ENCODE measurements at places on chromosomes 2 and 18.
A peak's percentile ranks its signal among the peaks of the same experiment; 100 is the strongest.

DNA sequence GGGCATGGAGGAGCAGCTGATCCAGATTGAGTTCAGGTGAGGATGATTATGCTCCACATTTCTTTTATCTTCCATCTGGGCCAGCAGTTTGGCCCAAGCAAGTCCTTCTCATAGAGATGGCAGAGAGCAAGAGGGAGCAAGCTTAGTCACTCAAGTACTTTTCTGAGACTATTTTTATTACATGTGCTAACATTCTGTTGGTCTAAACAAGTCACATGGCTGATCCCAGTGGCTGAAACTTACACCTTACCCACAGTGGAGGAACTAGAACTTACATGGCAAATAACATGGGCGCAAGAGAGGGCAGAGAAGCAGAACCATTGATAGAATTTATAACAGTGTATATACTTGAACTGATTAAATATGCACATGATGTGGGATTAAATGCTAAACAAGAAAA, 105.7 kb downstream of the KYNU start:
- DNase-seq: no peak

- DNase-seq: no peak
These were observed 39.3 kb upstream of the TMEM17 start for GRCh38 chr2:62545261-62545660.

- DNase-seq: peak; percentile 88
These were observed 141.7 kb downstream of the ZFP36L2 start for GRCh38 chr2:43084699-43085091.

DNA sequence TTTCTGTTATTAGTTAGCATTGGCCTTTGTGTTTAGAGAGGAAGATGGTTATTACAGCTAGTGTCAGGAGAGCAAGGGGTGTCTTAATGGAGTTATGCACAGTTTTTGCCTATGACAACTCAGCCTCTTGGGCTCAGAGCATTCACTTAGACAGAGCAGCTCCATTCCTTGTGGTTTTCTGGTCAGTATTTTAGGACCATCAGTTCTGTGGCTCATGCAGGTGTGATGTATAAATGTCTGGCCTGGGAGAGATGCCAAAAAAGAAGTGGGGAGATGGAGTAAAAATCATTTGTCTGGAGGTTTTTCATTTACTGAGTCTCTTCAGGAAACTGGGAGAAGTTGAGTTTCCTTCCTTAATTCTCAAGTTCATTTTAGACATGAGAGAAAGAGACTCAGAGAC, 79.7 kb downstream of the PRKCE start:
- DNase-seq: peak; percentile 12

DNA sequence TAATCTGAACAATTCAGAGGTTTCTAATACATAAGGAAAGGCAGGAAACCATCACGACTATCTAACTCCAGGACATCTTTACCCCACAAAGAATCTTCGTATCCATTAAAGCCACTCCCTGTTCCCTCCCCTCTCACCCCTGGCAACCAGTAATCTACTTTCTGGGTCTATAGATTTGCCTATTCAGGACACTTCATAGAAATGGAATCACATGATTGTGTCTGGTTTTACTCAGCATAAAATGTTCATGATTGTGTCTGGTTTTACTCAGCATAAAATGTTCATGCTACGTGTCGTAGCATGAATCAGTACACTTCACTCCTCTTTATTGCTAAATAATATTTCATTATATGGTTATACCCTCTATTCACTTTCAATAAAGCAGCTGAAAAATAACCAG, 11.6 kb downstream of the FECH start:
- DNase-seq: no peak

GRCh38 chr2:50808694-50809093, 223.2 kb downstream of the NRXN1 start:
- DNase-seq: no peak

DNA sequence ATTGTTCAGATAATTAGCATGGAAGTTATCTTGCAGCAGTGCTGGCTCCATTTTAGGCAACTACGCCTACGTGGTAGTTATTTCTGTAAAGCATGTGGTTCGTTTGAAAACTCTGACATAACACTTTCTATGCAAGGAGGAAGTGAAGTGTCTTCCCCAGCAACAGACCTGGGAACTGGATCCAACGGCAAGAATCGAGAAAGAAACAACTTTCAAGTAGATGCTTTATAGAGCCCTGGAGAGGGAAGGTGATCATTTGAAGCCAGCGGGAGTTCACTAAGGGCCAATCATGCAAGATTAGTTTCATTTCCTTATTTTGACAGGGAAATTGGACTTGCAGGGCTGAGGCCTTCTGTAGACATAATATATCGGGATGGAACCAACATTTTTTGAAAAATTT, 218.3 kb downstream of the ACKR3 start:
- DNase-seq: no peak

DNA sequence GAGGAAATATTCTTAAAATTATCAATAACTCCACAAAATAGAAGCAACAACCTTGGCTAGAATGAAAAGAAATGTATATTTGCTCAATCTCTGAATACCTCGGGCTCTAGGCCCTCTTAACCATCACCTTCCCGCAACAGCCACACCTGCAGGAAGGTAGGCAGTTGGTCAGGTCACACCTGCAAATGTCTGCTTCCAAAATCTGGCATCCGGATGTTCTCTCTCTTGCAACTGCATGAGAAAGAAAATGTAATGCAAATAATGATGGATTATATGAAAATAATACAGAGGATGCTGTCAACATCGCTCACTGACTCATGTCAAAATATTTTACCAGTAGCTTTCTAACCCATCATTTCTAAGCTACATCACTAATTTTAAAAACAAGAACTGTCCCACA, 148.3 kb downstream of the SATB2 start:
- DNase-seq: no peak

- DNase-seq: peak; percentile 19
These were observed 122.5 kb downstream of the SLC39A10 start for GRCh38 chr2:195779491-195779890.

DNA sequence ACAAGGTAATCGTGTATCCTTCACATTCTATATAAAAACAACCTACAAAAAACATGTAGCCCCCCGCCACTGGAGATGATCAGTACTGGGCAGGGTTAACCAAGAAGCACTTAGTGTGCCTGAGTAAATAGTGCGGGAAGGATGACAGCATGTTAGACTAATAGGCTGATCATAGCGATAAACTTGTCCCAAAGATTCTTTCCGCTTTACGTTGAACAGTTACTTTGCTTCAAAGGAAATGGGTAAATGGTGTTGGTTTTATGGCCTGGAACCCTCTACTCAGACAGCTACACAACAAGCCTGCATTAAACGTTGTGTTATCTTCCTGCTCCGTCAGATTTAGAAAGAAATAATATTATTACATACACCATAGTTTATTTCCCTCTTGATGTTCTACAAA, 67.7 kb downstream of the CTAGE1 start:
- no peak for DNase-seq

DNA sequence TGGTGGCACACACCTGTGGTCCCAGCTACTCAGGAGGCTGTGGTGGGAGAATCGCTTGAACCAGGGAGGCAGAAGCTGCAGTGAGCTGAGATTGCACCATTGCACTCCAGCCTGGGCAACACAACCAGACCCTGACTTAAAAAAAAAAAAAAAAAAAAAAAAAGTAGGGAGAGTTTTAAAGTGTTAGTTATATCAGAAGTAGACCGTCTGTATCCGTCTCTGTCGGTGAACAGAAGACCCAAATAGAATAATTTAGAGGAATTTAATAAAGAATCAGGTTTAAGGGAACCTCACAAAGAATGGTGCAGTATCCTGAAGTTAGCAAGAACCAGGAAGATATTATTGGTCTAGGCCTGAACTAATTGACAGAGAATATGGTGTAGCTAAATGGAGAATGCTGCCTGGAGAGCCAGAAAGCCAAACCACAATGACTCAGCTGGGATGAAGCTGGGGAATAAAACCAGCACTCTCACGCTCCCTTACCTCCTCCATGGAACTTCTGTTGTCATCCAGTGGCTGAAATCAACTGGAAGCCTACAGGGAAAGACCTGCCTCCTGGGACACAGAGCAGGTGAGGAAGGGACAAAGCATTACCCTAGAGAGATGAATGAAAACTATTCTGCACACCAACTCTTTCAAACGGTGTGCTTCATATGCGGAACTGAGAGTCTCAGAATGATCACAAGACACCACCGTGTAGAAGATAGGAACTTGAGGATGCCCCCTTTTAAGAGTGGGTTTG, 39.1 kb upstream of the PLEKHM3 start:
- peak; percentile 97 for DNase-seq

- peak; percentile 95 for DNase-seq
These were observed 100.2 kb downstream of the TWIST2 start for GRCh38 chr2:238947920-238948710.

All from EH (cell line).